ENCODE measurements at places on chromosomes 13 and 19.

GRCh38 chr13:76697288-76697687 is 188.9 kb downstream of the KCTD12 start:
- no peak for ATAC-seq

- peak; percentile 33 for ATAC-seq
These were observed 183.7 kb downstream of the COL4A1 start for GRCh38 chr13:110123041-110123809.

GRCh38 chr19:41577144-41577830 is 1.3 kb downstream of the CEACAM21 start:
- ATAC-seq = no peak

DNA sequence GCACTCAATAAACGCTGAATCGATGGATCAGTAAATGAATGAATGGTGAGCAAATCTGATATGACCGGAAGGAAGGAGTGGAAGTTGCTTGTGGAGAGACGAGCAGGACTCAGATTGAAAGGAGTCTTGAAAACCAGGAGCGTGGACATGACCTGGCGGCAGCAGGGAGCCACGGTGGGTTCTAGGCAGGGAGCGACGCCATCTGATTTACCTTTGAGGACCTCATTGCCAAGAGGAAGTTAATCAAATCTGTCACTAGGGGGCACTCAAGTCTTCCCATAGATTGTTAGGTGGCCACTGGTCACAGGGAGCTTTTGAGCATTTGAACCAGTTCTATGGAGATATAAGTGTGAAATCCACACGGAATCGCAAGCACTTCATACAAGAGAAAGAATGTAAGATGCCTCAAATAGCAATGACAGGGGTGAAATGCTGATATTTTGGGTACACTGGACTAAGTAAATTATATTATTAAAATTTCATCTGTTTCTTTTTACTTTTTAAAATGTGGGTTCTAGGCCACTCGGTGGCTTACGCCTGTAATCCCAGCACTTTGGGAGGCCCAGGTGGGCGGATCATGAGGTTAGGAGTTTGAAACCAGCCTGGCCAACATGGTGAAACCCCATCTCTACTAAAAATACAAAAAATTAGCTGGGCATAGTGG is 9.2 kb upstream of the FBN3 start:
- peak; percentile 76 for ATAC-seq

DNA sequence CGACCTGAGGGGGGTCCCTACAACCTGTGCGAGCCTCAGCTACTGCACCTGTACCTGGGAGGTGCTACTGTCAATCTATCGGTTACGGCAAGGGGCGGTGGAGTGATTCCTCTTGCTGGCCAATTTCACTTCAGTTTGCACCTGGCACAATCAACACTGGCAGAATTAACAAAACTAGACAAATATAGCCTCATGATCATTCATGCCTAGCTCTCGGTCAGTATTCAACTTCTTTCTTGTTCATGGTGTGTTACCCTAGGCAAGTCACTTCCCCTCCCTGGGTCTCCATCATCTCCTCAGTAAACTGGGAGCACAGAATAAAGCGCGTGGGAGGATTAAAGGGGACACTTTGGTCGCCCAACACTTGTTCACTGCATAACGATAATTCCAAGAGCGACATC is 618 bp downstream of the HAUS8 start:
- no peak for ATAC-seq

DNA sequence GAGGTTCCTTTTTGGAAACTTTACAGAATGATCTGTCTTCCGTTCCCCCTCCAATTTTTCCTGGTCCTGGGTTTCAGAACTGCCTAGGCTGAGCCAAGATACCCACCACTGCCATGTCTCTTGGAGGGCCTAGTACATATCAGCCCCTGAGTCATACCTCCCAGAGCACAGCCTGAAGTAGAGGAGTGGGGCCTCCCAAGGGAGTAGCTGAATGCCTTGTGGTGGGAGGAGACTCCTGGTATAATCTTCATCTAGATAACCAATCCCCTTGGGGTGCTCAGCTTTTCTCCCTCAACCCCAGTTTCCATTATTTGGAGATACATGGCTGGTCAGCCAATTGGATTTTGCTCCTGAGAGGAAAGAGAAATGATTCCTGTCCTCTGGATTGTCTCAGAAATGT is 30.3 kb downstream of the ZNF763 start:
- ATAC-seq = peak; percentile 22

DNA sequence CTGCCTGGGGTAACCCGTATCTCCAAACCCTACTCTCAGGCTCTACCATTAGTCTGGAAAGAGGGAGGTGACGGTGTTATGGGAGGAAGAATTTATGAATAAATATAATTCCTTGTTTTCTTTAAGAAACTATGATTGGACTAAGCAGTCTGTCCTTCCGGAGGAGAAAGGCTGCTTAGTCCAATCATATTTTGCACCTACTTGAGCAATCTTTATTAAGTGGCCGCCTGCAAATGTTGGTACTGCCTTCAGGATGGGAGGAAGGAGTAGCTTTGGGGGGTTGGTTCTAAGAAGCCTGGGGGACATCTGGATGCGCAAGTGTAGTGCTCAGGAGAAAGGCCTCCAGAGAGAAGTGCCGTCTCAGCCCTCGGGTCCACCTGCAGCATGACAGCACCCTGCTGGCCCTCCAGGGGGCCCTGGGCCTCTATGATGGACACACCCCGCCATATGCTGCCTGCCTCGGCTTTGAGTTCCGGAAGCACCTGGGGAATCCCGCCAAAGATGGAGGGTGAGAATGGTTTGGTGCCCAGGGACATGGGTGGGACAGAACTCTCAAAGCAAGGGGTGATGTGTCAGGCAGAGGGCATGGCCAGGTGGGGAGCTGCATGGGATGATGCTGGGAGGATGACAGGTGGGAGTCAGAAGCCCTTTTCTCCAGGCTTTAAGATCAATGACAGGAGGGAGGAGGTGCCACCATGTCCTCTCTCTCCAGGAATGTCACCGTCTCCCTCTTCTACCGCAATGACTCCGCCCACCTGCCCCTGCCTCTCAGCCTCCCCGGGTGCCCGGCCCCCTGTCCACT is 4.1 kb downstream of the ACP4 start:
- ATAC-seq = peak; percentile 8

DNA sequence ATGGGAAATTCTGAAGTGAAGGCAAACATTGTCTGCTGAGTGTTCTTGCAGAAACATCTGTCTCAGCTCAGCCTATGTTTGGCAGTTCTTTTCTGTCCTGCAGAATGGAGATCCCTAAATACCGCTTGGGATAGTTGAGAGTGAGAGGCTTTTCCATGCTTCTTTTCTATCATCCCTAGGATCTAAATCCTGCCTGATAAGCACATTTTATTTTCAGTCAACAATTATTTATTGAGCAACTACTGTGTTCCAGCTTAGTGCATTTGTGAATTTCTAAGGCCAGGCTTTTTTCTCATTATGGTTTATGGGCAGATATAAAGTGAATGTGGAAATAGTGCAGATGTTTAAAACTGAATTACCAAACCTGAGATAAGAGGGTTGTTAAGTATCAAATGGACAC is 62.6 kb downstream of the SLC10A2 start:
- ATAC-seq = no peak

GRCh38 chr19:15639596-15639995 is 1.1 kb upstream of the CYP4F3 start:
- ATAC-seq = no peak

DNA sequence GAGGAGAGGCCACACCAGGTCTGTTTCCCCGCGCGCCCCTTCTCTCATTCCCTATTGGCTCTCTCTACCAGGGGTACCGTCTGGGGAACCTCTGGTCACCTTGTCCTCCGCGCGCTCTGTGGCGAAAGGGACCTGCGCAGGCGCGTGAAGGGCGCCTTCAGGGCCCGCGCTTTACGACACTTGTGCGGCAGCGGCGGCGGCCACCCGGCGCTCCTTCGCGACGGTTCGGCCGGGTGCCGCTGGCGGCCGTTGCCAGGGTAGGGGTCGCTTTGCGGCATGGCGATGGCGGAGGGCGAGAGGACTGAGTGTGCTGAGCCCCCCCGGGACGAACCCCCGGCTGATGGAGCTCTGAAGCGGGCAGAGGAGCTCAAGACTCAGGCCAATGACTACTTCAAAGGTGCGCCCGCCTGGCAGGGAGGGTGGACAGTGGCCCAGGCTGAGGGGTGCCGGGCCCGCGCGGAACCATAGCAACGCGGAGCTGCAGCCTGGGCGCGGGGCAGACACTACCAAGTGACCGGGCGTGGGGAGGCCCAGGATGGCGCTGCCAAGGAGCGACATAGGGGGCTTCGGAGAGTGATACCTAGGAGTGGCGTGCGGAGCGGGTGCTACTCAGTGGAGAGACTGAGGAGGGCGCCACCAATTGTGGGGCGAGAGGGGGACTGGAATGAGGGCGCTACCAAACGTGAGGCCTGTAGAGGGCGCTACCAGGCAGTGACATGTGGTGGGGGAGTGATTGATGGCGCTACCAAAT is at the start of gene PPP5C:
PPP5C (plus strand) TSS at position 267 of the 751 bp plus-strand sequence; CDS start at position 277, 10 bp downstream.
- ATAC-seq = peak; percentile 77

GRCh38 chr19:14395262-14395661 is 14.0 kb downstream of the ADGRE5 start:
- no peak for ATAC-seq

GRCh38 chr13:24693862-24694471 is 13.8 kb downstream of the ATP12A start:
- peak; percentile 71 for ATAC-seq

- ATAC-seq = peak; percentile 41
These were observed 1.6 kb downstream of the P2RY11 start for GRCh38 chr19:10112895-10113591.

- ATAC-seq = no peak
These were observed 100.4 kb downstream of the COL4A2 start for GRCh38 chr13:110407531-110407930.

- ATAC-seq = no peak
These were observed 1.9 kb downstream of the HRC start for GRCh38 chr19:49153167-49153809.

DNA sequence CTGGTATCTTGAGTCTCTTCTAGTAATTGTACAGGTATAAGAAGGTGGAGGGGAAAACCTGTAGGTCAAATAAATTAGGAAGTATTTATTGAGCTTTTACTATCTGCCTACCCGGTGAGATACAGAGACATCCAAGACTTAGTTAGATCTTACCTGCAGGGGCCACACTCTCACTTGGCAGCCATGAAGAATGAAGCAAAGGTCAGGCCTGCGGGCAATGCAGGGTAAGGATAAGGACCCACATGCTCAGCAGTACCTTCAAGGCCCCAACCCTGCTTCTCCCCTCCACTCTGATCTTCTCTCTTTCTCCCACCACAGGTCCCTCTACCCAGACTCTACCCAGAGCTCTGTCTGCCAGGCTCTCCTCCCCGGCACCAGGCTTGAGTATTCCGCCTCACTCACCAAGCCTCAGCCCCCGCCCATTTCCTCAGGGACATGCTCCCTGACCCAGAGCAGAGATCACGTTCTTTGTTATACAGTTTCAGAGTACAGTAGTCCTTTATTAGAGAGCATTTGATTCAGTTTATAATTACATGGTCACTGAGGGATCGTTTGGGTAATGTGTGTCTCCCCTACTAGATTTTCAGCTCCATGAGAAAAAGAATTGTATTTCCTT is 18.9 kb upstream of the CLDN10 start:
- ATAC-seq = no peak

GRCh38 chr19:18851673-18852325 is 20.0 kb downstream of the UPF1 start:
- ATAC-seq = no peak

- ATAC-seq = no peak
These were observed 8.4 kb upstream of the PTPRS start for GRCh38 chr19:5349041-5349440.

GRCh38 chr13:95388420-95389079 is 87.3 kb upstream of the ABCC4 start:
- ATAC-seq = no peak

DNA sequence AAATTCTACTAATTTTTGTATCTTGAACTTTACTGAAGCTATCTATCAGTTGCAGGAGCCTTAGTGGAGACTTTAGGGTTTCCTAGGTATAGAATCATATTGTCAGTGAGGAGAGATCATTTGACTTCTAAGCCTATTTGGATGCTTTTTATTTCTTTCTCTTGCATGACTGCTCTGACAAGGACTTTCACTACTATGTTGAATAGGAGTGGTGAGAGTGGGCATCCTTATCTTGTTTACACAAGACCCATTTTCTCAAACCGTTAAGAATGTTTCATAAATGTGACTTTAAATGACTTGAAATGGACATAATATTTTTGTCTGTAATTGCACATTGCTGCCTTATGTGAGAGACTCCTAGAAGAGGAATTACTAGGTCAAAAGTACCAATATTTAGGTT is 17.9 kb upstream of the CSNK1A1L start:
- no peak for ATAC-seq

GRCh38 chr13:31878052-31878451 is 138.7 kb downstream of the RXFP2 start:
- ATAC-seq = no peak
